NCI-H1436 treated with DMSO at 0.1 percent for 48 hours (cell line): ENCODE measurements at places on chromosomes 13 and 19.

DNA sequence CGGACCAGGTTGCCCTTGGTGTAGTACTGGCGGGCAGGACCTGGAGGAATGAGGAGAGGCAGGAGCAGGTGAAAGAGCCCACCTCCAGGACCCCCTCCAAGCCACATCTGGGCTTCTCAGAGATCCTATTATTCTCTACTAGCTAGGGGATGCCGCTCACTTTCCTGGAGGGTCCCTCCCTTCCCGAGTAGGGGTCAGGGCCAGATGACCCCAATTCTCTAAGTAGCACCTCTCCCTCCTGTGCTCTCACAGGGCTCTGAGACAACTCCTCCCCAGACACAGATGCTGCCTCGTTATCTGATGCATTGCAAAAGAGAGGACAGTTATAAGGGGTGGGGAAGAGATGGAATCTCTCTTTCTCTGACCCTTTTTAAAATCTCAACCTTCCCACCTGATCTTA, 22.9 kb downstream of the GP6 start:
- no peak for DNase-seq

GRCh38 chr13:23574421-23575145, 4.4 kb downstream of the TNFRSF19 start:
- DNase-seq = no peak

GRCh38 chr13:78030341-78030896, 111.8 kb upstream of the EDNRB start:
- DNase-seq = no peak

GRCh38 chr13:62357887-62358645, 942.4 kb upstream of the PCDH20 start:
- no peak for DNase-seq

- no peak for DNase-seq
Measured at GRCh38 chr19:11100049-11100448, 10.8 kb downstream of the LDLR start.

- DNase-seq = no peak
Measured at GRCh38 chr13:48801255-48801654, 147.5 kb downstream of the CYSLTR2 start.

GRCh38 chr13:51841732-51842131, 3.2 kb downstream of the TMEM272 start:
- no peak for DNase-seq

- DNase-seq = no peak
Measured at GRCh38 chr13:95480131-95480545, 72.4 kb upstream of the CLDN10 start.

- DNase-seq = no peak
Measured at GRCh38 chr19:33278403-33279269, 23.7 kb downstream of the CEBPA start.

GRCh38 chr19:52171321-52172169, at the start of gene ZNF836:
ZNF836 (minus strand) TSS chr19:52171621; CDS start chr19:52168072, 3,549 bp downstream.
- DNase-seq = peak; percentile 73

GRCh38 chr19:10230173-10230860, 814 bp downstream of the S1PR2 start:
- DNase-seq = no peak

- DNase-seq = peak; percentile 25
Measured at GRCh38 chr13:95246292-95247082, 54.8 kb downstream of the ABCC4 start.

DNA sequence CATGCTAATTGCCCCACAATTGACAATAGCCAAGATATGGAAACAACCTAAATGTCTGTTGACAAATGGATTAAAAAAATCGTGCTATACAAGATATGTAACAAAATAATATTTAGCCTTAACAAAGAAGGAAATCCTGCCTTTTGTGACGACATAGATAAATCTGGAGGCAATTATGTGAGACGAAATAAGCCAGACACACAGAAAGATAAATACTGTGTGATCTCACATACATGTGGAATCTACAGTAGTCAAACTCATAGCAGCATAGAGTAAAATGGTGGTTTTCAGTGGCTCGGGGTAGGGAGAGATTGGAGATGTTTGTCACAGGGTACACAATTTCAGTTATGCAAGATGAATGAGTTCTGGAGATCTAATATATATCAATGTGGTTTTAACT, 895.8 kb downstream of the SLITRK6 start:
- DNase-seq = no peak

DNA sequence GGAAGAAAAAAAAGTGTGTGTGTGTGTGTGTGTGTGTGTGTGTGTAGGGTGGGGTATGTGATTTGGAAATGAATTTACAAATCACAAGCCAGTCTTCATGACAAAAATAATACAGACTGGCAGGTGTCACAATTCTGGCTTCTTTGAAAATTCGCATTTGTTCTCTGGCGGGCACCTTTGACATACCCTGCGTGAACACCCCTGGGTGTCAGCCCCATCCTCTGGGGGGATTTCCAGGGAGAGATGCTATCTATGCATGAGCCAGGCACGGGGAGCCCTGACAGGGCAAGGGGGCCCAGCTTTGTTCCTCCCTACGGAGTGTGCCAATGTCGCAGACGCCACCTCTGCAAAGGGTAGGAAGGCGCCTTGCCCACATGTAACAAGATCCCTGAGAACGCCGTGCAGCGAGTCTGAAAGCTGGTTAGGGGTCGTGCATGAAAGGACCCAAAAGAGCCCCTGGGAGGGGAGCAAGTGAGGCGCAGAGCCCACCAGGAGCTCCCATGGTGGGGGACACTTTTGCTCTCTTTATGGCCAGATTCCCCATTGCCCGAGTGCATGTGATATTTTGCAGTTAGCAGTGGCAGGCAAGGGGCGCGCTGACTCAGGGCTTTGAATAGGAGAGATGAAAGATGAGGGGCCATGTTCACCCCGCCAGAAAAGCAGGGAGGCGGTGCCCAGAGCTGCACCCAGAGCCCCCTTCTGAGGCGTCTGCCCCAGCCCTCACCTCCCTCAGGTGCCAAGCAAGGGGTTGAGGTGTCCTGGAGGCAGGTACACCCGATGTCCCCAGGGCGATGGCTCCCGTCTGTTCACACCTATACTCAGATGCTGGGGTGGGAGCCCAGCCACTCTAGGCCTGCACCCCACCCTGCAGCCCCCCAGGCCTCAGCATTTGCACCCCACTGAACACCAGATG, 45.3 kb downstream of the KLF2 start:
- DNase-seq = no peak
